ENCODE measurements at places on chromosomes 5 and 9. TPM values are rescaled to one million over a fixed set of nuclear protein-coding genes. Genes with fewer than 3 reads are reported as not detected.

The CD14 gene
- polyA plus RNA-seq, result 13.2 TPM

The GRXCR2 gene
- 0.03 TPM for polyA plus RNA-seq

The ARID3C gene
- 0.12 TPM for polyA plus RNA-seq

The FCN2 gene
- polyA plus RNA-seq, result 0.04 TPM

The PRR16 gene
- 2.7 TPM for polyA plus RNA-seq

The TAF11L3 gene
- not detected for polyA plus RNA-seq

The BTNL8 gene
- polyA plus RNA-seq, result 135 TPM

The OLFM1 gene
- 29.3 TPM for polyA plus RNA-seq

The SLC36A3 gene
- polyA plus RNA-seq, result not detected

Data from large intestine (tissue), 12 donors.